ENCODE measurements at places on chromosomes 4 and X. TPM values are rescaled to one million over a fixed set of nuclear protein-coding genes. Genes with fewer than 3 reads are reported as not detected.

The PPP4R3C gene
- not detected for total RNA-seq

- DNase-seq, result no peak
Observed at GRCh38 chrX:86930419-86930818, 587.2 kb upstream of the KLHL4 start.

- DNase-seq, result no peak
Observed at GRCh38 chr4:5079581-5079980, 28.3 kb downstream of the STK32B start.

- DNase-seq, result no peak
Observed at GRCh38 chr4:140408974-140409373, 18.5 kb downstream of the CLGN start.

- DNase-seq, result no peak
Observed at GRCh38 chr4:95106408-95106928, 348.7 kb downstream of the BMPR1B start.

- DNase-seq, result no peak
Observed at GRCh38 chrX:94361241-94361640, 687.2 kb downstream of the FAM133A start.

Measured in Right ventricle myocardium inferior (tissue), 1 donor.